Left forelimb (tissue), 1 donor: ENCODE measurements at places on chromosomes 12 and 14.
A peak's percentile ranks its signal among the peaks of the same experiment; 100 is the strongest.

- DNase-seq, result no peak
Observed at GRCh38 chr14:99146616-99147365, 125.2 kb downstream of the BCL11B start.

DNA sequence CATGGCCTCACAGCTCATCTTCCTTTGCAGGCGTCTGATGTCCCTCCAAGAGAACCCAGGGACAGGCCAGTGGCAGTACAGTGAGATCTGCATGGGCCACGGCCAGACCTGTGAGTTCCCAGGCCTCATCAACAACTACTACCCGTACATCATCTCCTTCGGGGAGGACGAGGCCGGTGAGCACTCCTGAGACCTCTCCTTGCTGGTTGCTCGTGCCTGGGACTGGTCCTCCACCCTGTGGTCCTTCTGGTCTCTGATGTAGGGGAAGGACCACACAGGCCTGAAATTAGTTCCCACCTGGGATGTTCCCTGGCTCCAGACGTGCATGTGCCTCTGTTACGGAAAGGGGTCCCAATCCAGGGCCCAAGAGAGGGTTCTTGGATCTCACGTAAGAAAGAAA, 17.9 kb downstream of the HHIPL1 start:
- DNase-seq, result no peak

- no peak for DNase-seq
Observed at GRCh38 chr12:132772606-132773005, 11.0 kb upstream of the ANKLE2 start.

DNA sequence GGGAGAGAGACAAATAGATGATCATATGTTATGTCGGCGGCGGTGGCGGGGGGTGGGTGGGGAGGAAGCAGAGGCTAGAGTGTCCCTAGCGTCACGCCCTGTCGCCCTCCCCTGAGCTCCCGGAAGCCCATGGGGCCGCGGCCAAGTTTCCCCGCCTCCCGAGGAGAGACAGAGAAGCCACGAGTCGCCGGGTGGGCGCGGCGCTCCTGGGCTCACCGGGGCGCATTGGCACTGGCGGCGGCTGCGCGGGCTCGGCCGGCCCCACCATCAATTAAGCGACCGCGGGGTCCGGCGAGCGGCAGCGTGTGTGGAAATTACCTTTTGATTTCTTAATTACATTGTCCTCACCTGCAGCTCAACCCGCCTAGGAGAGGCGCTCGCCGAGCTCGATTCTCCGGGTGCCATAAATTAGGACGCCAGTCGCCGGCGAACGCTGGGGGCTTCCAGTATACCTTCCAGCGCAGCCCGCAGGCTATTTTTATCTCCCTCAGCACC, 119.9 kb upstream of the LHX5 start:
- peak; percentile 48 for DNase-seq
